Urinary bladder (tissue), 4 donors: ENCODE measurements at places on chromosomes 4 and X. TPM values are rescaled to one million over a fixed set of nuclear protein-coding genes. Genes with fewer than 3 reads are reported as not detected.
A peak's percentile ranks its signal among the peaks of the same experiment; 100 is the strongest.

GRCh38 chr4:181548873-181549575, 694.2 kb upstream of the TENM3 start:
- DNase-seq: no peak

- no peak for DNase-seq
Measured at GRCh38 chrX:132737743-132738142, 220.7 kb downstream of the HS6ST2 start.

DNA sequence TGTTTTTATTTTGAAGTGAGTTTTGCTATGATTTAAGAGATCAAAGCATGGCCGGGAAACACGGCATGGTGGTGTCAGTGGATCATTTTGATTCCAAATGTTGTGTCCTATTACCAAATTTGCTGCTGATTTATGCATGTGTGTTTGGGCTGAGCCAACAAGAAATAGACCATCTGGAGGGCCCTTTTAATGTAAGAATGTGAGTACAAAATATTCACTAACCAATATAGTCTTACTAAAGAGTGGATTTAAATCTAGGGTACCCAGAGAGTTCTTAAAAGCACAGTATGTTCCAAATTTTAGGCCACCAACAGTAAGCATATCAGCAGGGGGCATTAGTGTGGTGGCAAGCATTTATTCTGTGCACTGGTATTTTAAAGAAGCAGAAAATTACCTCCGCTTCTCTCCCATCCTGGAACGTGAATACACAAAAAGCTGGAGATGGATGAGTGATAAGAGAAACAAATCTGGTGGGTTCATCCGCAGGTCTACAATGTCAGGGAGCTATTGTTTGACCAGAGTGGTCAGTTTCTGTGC, 444.4 kb upstream of the IGFBP7 start:
- no peak for DNase-seq

DNA sequence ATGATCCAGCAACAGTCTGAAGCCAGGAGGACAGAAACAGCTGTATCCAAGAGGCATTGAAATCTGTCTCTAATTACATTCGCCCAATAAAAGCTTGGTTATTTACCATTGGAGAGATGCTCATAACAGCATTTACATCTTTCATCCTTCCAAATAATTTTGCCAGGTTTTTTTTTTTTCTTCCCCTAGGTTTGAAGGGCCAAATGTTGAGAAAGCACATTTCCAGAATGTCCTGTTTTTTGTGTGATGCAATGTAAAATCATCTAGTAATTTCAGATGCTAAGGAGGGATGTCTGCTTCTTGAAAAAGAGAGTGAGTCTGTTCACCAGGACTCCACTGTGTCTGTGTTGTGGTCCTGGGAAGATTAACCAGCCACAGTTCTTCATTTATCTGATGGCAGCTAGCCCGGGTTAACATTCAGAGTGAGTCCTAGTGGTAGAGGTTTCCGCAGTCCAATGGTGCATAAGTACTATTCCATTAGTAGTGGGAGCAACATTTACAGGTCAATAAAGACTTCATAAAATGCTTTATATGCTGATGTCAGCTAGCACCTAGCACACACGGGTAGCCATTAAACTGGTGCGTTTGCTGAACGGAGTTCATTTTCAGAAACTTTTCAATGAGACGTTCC, 406.8 kb downstream of the STIM2 start:
- peak; percentile 2 for DNase-seq

DNA sequence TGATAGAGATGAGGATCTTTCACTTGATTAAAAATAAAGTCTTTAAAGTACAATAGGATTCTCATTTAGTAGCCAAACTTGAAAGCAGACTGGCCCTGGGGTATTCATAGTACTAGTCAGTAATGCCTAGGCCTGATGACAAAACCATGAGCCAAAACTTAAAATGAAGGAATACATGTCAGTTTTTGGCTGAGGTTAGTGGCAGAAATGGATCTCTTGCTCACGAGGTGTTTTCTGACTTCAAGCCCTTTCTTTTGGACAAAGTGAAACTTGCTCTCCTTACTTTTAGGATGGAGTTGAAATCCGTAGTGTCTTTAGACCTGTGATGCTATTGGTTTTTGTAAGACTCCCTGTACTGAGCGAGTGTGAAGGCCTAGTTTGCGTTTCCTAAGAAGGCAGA, 157.7 kb downstream of the CCNG2 start:
- no peak for DNase-seq

- DNase-seq: no peak
Measured at GRCh38 chrX:149758068-149758714, 15.7 kb upstream of the HSFX1 start.

GRCh38 chrX:53939127-53939526, 105.1 kb downstream of the PHF8 start:
- no peak for DNase-seq

DNA sequence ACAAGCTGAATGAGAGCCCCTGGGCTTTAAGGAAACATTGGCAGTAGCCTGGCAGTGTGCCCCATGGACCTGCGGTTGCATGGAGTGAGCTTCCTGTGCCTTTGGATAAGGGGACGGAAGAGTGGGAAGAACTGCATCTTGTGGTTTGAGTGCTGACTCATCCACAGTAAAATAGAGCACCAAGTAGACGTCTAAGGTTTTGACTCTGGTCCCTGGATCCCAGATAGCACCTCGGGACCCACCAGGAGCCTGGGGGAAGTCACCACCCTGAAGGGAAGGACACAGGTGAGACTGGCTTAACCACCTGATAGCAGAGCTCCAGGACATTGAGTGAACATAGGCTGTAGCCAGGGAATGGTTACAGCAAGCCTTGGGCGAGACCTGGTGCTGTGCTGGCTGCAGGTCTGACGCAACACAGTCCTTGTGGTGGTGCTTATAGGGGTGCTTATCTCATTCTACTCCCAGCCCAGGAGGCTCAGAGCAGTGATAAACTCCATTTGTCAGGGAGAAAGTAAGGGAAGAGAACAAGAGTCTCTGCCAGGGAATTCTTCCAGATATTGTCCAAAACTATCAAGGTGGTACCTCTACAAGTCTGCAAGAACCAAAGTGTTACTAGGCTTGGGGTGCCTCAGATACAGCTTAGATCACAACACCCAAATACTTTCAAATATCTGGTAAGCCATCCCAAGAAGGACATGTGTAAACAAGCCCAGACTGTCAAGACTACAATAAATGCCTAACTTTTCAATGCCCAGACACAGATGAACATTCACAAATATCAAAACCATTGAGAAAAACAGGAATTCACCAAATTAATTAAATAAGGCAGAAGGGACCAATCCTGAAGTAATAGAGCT, 123.6 kb upstream of the TET2 start:
- no peak for DNase-seq

- no peak for DNase-seq
Measured at GRCh38 chrX:11241720-11242119, 51.5 kb upstream of the AMELX start.

DNA sequence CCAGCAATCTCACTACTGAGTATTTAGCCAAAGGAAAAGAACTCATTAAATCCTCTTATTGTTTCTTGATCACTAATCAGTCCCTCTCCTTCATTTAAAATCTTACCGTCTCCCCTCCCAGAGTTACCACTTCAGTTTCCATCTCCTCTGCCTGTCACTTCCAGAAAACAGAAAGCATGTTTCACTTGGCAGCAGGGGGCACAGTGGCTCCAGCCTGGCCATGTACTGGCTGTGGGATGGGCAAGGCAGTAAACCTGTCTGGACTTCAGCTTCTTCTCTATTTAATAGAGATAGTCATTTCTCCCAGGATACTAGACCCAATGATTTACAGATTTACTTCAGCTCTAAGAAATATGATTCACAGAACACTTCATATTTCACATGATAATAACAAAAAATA, 63.2 kb downstream of the CD40LG start:
- DNase-seq: no peak

- no peak for DNase-seq
Measured at GRCh38 chrX:8192276-8192675, 21.2 kb upstream of the VCX2 start.

- no peak for DNase-seq
Measured at GRCh38 chr4:168550064-168550766, 53.4 kb downstream of the PALLD start.

- no peak for DNase-seq
Measured at GRCh38 chr4:179472164-179472563, 2029.9 kb upstream of the AGA start.

DNA sequence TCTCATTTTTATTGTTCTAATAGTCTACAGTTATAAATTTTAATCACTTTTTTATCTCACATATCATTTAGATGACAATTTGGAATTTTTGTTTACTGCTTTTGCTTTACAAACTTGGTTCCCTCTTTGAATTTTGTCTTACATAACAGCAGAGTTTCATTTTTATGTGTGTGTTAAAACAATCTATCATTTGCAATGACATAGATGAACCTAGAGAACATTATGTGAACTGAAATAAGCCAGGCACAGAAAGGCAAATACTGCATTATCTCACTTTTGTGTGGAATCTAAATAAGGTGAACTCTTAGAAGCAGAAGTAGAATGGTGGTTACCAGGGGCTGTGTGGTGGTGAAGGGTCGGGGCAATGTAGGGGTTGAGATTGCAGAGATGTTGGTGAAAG, 170.7 kb downstream of the GASK1B start:
- no peak for DNase-seq

GRCh38 chr4:156981262-156981769, 9.7 kb upstream of the PDGFC start:
- DNase-seq: no peak

- no peak for DNase-seq
Measured at GRCh38 chr4:25302626-25303025, 9.9 kb upstream of the ZCCHC4 start.

GRCh38 chrX:47645530-47645929, 4.8 kb downstream of the ELK1 start:
- DNase-seq: no peak

DNA sequence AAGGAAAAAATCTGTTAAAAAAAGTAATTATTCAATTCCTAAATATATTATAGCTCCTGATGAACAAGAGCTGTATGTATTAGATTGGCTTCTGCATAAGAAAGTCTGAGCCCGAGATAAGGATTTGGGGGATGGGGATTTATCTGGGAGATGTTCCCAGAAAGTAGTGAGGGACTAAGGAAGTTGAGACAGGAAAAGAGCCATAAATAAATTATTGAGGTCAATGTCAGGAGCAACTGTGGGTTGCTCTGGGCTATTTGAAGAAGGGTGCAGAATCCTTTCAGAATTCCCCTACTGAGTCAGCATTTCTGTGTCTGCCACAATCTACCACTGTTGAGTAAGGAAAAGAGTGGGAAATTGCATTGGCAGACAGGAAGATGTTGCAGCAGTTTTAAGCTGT, 3.1 kb upstream of the TDO2 start:
- DNase-seq: no peak

DNA sequence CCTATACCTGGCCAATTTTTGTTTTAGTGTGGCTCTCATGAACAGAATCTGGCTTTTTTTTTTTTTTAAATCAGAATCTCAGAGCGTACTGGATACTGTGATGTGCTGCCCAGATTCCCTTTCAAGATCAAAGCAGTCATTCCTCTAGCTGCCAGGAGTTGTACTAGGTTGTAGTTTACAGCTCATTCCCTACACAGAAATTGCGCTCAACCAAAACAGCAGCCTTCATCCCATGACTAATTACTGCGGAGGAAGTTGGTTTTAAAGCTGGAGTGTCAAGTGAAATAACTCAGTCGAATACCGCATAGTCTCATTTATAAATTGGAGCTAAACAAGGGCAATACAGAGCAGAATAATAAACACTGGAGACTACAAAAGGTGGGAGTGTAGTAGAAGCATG, 12.2 kb upstream of the TMPRSS11B start:
- DNase-seq: no peak

GRCh38 chr4:126766241-126766640, 866.5 kb upstream of the INTU start:
- DNase-seq: peak; percentile 42

- no peak for DNase-seq
Measured at GRCh38 chr4:159145318-159145991, 42.6 kb downstream of the RAPGEF2 start.

GRCh38 chr4:132003593-132003992, 1145.5 kb upstream of the PCDH10 start:
- DNase-seq: no peak

DNA sequence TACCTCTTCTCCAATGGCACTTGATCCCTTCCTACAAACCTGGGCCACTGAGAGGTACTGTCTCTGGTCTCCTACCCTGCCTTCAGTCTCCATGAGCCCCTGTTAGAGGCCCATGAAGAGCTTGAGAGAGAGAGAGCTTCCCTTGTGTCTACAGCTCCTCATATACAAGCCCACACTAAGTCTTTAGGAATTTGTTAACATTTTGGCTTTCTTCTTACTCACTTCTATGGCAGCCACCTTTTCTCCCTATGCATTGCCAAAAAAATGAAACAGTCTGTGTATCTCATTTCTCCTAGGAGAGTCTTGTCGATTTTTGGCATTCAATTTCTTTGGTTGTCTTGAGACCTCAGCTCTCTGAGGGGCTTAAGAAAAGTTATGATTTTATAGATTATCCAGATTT, 90.9 kb upstream of the LNX1 start:
- no peak for DNase-seq

DNA sequence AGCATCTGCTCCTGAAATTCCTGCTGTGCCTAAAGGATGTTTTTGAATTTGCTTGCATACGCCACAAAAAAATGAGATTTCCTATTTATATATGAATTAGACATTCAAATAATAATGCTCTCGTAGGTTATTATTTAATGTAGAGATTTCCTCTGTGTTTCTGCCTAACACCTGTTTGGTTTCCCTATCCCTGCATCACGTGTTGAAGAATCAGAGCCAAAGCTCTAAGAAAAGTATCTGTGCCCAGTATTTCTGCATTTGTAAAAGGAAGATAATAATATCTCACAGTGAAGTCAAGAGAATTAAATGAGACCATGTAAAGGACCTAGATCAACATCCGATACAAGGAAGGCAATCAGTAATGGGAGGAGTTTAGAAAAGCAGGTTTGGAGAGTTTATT, 179.5 kb downstream of the HNRNPD start:
- DNase-seq: no peak

DNA sequence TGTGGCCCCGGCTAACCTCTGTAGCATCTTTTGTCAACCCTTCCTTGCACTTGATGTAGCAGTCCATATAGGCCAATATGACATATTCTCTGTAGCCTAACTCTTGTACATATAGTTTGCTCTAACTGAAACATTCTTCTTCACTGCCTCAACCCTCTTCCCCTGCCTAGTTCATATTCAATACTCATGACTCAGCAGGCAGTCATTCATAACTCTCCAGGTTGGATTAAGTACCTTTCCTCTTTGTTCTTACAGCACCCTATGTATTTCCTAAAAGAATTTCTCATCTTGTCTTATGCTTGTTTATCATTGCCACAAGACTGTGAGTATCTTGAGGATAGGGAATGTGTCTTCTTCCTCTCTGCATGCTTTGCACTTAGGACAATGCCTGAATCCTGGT, 76.9 kb downstream of the TMLHE start:
- no peak for DNase-seq

GRCh38 chr4:8342651-8343261, 73.2 kb downstream of the HTRA3 start:
- no peak for DNase-seq

METTL14 gene
- polyA plus RNA-seq: 14.9 TPM

FGB gene
- polyA plus RNA-seq: 11.6 TPM

BEX4 gene
- 68.9 TPM for polyA plus RNA-seq

ZC4H2 gene
- polyA plus RNA-seq: 11.6 TPM

ENPEP gene
- 2.0 TPM for polyA plus RNA-seq

PAGE5 gene
- polyA plus RNA-seq: not detected

CXorf51A gene
- polyA plus RNA-seq: not detected

BMP3 gene
- polyA plus RNA-seq: 1.2 TPM

SLC26A1 gene
- 0.20 TPM for polyA plus RNA-seq

SPOCK3 gene
- 2.9 TPM for polyA plus RNA-seq

TKTL2 gene
- not detected for polyA plus RNA-seq

FAAH2 gene
- polyA plus RNA-seq: 1.4 TPM

PNPLA4 gene
- polyA plus RNA-seq: 11.0 TPM

S100P gene
- polyA plus RNA-seq: 203 TPM

TSPAN7 gene
- 72.0 TPM for polyA plus RNA-seq

CLDN34 gene
- polyA plus RNA-seq: not detected

SGCB gene
- 49.2 TPM for polyA plus RNA-seq
